ENCODE measurements at places on chromosomes 2 and 18. TPM values are rescaled to one million over a fixed set of nuclear protein-coding genes. Genes with fewer than 3 reads are reported as not detected.

DNA sequence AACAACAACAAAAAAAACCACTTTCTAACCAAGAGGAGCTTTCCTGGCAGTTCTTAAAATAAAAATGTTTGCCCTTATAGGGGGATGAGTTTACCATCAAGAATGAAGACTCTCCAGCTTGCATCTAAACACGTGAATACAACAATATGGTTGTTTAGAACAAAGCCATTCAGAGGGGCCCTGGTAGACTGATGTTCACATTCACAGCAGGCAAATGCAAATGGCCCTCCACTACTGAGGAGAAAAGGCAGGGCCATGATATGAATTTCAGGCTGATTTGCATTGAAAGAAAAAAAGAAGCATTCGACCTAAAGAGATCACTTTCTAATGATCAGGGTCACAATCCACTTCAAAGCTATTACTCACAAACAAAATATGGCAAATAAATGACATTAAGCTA is 65.3 kb upstream of the OTOS start:
- DNase-seq, result no peak

DNA sequence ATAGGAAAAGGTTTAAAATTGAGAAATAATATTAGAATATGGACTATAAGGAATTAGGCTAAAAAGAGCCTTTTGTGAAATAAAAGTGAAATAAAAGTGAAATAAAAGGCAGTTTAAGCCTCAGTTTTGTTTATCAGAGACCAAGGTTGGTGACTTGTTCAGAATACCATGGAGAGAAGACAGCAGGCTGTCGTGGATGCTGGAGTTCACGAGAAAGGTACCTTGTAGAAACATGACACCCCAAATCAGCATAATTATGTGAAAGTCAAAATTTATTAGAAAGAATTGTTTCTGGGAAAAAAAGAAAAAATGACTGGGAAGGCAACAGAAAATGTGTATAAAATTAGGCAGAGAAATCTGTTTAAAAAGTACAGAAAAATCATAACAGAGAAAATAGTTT is 46.5 kb upstream of the SPAG16 start:
- no peak for DNase-seq

DNA sequence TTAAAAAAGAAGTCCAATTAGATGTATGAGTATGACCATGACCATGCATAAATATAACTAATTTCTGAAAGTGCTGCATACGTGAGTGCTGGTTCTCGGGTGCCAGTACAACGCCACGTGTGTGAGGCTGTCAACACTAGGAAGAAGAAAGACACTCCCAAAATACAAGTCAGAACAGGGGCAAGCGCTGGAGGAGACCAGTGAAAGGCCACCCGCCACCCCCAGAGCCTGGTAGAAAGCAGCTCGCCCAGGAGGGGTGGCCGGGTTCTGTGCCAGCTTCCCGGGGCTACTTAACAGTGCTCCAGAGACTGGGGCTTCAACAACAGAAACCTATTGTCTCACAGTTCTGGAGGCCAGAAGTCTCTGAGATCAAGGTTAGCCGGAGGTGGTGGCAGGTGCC is 147.6 kb downstream of the RTP5 start:
- no peak for DNase-seq

Gene NBAS
- total RNA-seq, result 52.2 TPM

DNA sequence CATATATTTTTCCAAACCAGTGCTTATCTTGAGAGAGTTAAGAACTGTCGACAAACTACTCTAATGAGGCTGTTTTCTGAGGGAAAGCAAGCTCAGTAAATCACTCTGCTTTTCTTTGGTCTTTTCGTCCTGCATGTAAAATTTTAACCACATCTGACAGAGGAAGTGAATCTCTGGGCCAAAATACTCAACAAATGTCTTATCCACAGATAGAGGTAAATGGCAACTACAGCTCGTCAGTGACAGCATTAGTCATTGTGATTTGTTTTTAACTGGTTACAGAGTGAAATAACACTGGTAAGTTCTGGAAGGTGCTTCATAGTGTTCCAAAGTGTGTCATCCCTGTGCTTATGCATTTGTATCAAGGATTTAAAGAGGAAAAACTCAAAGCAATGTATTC is 82.6 kb upstream of the SLC8A1 start:
- DNase-seq, result no peak

Gene LNPK
- 17.4 TPM for total RNA-seq

- DNase-seq, result no peak
Measured at GRCh38 chr18:72086421-72086820, 457.7 kb downstream of the CBLN2 start.
